ENCODE measurements at places on chromosomes 6 and 20.

GRCh38 chr6:136425793-136426192 lies 124.4 kb downstream of the MAP7 start:
- no peak for DNase-seq

DNA sequence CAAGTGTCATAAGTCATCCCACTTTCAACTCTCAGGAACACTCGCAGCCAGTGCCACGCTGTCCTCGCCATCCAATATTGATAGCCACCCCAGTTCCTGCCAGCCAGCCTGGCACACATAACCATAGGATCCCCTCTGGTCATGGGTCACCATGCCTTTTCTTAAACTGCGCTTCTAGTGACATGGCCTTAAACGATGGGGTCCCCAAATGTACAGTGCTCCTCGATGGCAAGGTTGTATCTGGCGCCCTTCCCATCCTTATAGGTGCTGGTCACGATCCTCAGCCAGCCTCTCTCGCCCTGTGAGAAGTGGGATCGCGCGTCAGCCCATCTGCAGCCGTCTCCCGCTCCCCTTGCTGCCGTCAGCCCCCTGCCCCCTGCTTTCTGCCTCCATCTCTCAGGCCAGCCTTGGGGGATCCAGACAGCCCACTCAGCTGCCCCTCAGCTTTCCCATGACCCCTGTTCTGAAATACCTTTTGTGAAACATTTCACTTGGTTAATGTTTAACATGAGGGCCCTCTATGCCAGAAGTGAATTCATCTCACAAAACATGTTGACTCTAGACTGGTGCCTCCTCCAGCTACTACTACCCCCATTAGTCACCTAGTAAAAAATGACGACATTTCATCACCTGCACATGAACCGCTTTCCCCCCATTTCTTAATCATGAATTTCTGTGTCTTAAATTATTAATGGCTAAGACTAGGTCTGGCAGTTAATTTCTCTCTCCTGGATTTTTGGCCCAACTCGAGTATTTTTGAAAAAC lies 11.4 kb downstream of the CTSZ start:
- DNase-seq: no peak

GRCh38 chr6:144286503-144287393 lies 1.6 kb downstream of the UTRN start:
- no peak for DNase-seq

DNA sequence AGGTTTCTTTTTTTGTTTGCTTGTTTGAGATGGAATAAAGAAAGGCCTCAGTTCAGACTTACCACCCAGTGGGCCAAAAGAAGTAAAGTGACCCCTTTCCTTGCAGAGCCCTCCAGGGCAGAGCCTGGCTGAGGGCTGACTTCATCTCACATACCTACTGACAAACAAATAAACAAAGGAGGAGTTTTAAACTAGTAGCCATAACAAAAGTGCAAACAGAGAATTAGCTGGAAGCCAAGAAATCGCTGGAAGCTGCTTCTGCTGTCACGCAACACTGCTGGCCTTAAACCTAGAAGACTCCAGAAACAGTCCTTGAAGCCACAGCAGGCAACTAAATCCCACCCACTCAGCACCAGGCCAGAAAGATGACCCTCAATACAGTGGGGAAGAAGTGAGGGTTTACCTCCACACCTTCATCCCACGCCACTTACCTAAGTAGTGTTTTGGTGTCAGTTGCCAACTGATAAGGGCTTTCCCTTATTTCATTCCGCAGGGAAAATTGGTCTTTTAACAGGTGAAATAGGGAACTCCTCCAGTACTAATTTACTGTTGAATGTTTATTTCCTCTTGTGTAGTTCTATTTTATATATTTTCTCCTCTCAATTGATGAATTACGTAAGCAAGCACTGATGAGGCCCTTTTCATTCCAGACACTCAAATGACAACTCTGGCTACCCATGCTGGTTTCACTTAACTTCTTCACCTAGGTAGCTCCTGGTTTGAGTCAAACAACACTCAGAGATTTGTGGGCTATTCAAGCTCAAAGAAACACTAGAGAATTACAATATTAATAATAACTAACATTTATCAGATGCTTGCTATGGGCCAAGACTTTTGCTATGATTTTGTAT lies 46.2 kb downstream of the EDN1 start:
- DNase-seq: no peak

DNA sequence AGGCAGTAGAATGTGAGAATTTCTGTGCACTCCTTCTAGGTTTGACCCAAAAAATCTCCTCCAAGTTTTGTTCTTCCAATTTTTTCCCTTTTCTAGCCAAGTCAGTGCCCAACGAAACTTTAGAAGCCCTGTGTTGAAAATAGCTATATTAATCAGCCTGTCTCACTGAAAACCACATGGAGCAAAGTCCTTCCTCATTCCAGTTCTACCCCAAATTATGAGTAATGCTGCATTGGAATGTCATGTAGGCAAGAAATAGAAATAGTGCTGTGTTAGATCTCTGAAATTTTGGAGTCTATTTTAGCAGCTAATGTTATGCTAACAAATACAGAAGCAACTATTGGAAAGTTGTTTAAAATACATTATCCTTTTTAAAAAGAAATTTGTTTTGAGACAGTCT lies 725.5 kb downstream of the TBC1D32 start:
- DNase-seq: peak; percentile 39

All from fibroblast of skin of left biceps (primary cell).